HL-60 (cell line): ENCODE measurements at places on chromosomes 12 and 14.

DNA sequence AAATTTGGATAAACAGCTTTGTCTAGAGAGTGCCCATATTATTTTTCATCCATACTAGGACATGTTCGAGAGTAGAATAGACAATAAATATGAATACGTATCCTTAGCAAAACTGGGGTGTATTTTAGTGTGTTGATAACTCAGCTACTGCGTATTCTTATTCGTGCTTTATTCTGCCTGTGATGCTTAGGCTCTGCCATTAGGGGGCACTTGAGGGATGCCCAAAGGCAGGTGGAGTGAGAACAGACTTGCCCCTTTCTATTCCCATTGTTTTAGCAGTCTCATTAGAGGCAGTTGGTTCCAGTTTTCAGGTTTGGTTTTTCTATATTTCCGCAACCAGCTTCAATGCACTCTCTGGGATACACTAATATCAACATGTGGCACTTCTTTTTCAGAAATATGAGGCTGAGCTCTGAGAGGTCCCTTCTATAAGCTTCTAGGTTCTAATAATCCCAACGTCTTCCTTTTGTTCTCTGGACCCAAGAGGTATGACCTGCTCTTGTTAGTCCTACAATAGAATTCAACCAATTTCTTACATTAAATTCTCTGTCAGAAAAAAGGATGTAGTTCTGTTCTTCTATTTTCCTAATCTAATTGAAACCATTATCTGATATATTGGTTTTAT is 985.7 kb upstream of the FBXO33 start:
- peak; percentile 0 for DNase-seq

DNA sequence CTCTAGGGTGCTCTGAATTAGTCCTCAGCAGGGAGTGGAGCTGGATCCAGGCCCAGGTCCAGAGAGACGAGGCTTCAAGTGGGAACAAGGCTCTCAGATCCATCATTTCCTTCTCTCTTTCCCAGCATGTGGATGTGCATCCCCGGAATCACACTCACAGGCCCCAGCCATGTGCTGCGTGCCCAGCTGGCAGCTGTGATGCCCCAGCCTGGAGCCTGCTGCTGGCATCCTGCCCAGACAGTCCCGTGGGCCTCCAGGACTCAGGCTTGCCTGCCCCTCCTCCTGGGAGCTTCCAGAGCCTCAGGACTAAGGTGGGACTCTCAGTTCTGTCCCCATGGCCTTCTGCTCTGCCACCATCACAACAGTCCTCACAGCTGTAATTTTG is 6.2 kb upstream of the KRT84 start:
- DNase-seq = no peak

- no peak for DNase-seq
Observed at GRCh38 chr12:86735072-86735471, 478.9 kb upstream of the MGAT4C start.

DNA sequence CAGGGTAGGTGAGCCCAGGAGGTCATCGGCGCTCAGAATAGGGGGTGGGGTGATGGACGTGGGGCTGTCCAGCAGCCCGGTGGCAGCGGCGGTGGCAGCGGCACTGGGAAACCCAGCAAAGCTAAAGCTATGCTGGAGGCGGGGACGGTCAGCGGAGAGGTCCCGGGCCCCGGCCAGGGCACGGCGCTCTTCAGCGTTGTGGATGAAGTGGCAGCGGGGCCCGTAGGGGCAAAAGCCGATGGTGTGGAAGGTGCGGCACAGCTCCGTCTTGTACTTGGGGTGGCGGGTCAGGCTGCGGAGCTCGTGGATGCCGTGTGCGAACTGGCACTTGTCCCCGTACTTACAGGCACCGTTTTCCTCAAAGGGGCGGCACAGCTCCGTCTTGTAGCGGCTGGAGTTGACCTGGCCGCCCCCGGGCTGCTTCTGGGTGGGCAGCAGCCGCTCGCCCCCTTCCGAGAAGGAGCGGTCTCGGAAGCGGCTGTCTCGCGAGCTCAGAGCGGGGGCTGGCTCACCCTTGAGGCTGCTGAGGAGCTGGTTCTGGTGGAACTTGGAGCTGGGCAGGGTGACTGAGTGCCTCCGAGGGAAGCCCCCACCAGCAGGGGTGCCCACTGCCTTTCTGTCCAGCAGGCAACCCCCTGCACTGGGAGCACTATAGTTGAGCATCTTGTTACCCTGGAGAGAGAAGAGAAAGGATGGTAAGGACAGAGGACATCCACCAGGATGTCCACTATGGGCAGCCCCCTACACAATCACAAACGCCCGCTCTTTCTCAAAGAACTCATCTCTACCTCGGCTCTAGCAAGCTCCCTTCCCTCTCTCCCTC is 2.8 kb downstream of the ZFP36L1 start:
- DNase-seq = no peak

GRCh38 chr12:116361414-116362223 is 84.1 kb upstream of the MED13L start:
- DNase-seq = no peak

- DNase-seq = no peak
Observed at GRCh38 chr12:46794593-46795190, 31.1 kb downstream of the SLC38A4 start.

DNA sequence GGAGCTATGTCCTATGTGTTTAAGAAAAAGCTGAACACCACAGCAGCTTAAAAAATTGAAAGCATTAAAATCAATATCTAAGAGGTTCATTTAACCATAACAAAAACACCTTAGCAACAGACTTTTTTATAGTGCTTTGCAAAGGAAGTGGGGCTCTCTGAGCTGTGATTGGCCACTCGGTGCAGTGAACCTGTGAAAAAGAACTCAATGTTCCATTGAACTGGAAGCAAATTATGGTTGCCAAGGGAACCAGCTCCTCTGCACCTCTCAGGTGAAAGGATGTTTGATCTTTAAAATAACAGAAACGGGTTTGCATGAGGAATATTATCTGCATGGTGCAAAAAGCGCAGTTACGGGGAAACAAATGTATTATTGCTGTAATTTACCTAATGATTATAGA is 149.4 kb downstream of the SNAPC1 start:
- no peak for DNase-seq

GRCh38 chr14:95275494-95275893 is 44.2 kb downstream of the CLMN start:
- DNase-seq = no peak

- no peak for DNase-seq
Observed at GRCh38 chr14:61051051-61051450, 70.0 kb downstream of the SLC38A6 start.

DNA sequence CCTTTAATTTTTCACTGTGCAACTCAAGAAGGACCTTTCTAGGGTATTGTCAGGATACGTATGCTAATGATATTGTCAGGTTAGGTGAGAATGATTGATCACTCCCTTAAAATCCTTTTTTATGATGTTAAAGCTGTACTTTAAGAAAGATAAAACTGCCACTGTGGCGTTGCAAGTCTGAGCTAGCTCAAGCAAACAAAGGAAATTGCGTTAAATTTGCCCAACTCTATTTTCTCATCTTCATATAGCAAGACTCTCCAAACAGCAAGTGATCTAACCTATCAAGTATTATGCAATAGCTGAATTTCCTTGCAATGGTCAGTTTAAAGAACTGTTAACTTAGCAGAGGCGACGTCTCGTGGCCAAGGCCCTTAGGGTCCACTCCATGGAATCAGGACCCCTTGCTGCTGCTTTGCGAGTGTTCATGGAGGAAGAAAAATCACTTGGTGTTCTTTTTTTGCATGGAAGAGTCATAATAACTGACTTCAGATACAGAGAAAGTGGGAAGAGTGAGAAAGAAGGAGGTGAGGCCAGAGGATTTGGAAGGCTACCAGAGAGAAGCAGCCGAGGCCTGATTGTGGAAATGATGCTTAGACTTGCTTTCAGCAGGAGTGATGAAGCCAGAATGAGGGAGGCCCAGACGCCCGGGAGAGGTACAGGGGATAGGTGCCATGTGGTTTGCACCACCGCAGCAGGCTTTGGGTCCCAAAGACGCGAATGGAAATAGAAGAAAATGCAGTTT is 2.5 kb downstream of the TRAF3 start:
- DNase-seq = peak; percentile 34

- DNase-seq = no peak
Observed at GRCh38 chr14:55867719-55868118, 250.5 kb upstream of the PELI2 start.

- DNase-seq = no peak
Observed at GRCh38 chr14:89344920-89345254, 72.1 kb downstream of the FOXN3 start.

- no peak for DNase-seq
Observed at GRCh38 chr12:66941150-66941549, 262.3 kb upstream of the GRIP1 start.

DNA sequence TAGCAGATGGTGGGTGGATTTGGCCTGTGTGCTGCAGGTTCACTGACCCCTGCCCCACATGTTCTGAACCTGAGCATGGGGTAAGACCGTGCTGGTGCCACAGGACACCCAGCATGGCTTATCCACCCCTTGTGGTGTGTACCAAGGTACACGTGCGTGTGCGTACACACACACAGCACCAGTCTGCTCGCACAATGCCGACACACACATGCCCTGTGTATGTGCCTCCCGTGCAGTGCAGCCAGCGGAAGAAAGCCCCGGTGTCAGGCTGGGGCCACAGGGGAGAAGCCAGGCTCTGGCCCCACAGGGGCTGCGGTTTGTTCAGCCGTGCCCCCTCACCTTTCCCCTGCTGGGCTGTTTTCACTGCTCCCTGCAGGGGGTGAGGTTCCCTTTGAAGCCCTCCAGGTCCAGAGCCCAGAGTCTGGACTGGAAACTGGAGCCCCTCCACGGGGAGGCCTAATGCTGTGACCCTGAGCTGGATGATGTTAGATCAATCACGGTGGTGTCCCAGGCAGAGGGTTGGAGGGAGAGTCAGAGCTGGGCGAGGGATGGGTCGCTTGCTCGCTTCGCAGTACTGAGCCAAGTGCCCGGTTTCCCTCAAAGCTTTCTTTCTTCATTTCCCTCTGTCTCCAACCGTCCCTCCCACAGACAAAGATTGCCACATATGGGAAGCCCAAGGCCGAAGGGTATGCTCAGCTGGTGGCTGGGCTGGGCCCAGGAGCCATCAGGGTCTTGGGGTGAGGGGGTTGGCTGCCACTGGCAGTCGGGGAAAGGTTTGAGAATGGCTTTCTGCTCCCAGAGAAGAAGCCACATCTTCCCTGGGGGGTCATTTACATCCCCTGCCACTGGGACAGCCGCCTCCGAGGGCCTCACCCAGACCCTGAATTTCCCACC is 6.2 kb downstream of the DTX1 start:
- no peak for DNase-seq

DNA sequence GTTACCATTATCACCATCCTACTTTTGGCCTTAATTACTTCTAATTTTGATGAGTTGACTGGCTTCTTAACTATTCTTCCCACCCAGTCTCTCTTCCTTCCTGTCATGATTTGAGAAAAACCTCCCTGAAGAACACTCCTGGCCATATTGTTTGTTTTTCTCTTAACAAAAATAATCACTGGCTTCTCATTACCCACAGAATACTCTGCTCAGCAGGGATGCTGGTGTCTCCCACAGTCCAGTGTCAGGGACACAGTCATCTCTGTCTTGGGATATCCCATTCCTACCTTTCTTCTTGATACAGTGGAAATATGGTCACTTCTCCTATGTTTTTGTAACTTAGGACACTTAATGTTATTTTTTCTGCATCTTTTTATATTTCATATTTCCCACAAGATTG is 103.7 kb downstream of the SRGAP1 start:
- DNase-seq = no peak

DNA sequence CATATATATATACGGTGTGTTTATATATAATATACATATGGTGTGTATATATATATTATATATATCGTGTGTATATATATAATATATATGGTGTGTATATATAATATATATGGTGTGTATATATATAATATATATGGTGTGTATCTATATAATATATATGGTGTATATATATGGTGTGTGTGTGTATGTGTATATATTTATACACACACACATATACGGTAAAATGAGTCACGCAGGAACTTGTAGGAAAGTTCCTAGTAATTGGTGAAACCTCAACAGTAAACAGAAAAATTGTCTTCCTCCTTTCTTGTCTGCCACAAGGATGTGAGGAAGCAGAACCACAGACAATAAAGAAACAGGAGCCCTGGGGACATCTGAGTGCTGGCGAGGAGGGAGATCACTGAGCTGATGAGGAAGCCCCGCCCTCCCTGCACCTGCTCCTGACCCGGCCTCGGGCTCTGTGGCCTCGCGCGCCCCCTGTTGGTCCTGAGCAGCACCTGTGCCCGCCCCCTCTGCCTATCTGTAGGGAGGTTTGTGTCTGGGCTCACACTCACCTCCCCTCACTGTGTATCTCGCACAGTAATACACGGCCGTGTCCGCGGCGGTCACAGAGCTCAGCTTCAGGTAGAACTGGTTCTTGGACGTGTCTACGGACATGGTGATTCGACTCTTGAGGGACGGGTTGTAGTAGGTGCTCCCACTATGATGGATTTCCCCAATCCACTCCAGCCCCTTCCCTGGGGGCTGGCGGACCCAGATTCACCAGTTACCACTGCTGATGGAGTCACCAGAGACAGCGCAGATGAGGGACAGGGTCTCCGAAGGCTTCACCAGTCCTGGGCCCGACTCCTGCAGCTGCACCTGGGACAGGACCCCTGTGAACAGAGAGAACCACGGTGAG is 1079.4 kb downstream of the TMEM121 start:
- no peak for DNase-seq

GRCh38 chr14:74427651-74428050 is 1.6 kb upstream of the SYNDIG1L start:
- DNase-seq = no peak
